ENCODE measurements at places on chromosomes 7 and 10.

DNA sequence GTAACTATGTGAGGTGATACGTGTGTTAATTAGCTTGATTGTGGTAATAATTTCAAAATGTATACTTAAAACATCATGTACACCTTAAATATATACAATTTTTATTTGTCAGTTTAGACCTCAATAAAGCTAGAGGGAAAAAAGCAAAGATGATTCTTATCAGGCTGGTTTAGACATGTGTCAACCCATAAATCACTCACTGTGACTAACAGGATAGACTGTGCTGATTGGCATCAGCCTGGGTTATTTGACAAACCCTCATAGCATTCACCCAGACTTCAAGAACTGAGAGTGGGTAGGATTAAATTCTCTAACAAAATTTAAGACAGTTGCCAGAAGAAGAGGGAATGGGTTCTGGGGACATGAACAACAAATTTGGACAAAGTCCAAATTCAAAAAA is 73.8 kb upstream of the TMEM140 start:
- DNase-seq: no peak

GRCh38 chr10:47359626-47360418 is 11.7 kb downstream of the RBP3 start:
- DNase-seq: no peak

DNA sequence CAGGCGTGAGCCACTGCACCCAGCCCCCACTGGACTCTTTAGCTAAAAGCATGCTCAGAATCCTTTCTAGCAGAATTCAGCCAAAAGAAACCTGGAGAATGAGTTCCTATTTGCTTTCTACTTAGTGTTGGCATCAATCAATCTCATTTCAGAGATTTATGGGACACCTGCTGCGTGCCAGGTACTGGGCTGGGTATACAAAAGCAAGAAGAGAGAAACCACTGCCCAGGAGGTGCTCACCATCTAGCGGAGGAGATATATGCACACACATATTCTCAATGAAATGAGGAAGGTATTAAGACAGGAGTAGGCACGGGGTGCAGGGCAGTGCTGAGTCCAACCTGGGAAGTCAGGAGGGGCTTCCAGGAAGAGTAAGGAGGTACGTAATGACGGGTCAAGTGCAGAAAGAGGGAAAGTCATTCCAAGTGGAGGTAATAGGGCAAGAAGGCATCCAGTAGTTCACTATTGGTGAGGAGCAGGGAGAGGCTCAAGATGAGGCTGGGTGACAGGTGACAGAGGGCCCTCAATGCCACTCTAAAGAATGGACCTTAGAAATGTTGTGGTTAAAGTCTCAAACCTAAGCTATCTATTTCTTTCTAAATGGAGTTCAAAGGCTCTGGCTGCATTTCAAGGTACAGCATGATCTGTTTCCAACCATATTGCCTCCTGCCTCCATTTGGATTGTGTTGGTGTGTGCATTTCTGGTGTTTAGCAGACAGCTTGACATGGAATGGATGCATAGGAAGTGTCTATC is 22.1 kb downstream of the ABLIM1 start:
- DNase-seq: no peak

DNA sequence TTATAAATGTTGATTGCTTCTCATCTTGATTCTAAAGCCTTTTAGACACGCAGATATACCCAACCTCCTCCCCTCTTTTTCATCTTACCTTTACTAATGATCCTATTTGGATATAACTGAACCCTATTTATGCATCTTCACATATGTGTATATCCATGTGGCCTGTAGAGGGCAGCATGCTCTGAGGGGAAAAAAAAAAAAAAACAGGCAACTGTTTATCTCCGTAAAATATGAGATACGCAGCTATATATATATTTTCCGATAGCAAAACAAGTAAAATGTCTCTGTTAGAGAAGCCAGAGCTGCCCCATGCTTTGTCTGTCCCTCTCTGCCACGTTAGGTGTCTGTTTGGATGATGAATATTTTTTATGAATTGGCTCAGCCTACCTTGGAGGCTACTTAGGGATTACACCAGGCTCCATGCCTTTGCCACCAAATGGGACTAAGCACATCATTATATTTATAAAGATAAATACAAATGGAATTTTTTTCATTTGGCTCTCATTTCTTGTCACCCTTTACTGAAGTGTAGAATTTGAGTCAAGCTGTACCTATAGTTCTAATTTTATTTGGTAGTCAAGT is 174.8 kb upstream of the FZD1 start:
- DNase-seq: no peak

- no peak for DNase-seq
These were observed 169.3 kb upstream of the TCERG1L start for GRCh38 chr10:131480861-131481260.

DNA sequence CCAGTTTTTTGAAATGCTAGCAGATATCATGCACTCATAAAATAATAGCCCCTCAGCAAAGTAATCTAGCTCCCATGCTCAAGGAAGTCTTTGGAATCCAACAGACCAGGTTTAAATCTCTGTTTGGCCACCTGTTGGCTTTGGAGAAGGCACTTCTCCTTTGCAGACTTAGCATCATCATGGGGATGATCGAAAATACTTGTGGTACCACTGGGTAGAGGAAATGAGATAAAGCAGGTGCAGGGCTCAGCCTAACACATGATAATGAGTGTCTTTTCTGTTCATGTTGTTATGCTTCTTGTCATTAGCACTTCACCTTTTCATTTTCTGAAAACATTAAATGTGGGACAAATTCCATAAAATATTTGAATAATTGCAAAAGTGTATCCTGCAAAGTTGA is 67.4 kb downstream of the LRRC18 start:
- DNase-seq: no peak

DNA sequence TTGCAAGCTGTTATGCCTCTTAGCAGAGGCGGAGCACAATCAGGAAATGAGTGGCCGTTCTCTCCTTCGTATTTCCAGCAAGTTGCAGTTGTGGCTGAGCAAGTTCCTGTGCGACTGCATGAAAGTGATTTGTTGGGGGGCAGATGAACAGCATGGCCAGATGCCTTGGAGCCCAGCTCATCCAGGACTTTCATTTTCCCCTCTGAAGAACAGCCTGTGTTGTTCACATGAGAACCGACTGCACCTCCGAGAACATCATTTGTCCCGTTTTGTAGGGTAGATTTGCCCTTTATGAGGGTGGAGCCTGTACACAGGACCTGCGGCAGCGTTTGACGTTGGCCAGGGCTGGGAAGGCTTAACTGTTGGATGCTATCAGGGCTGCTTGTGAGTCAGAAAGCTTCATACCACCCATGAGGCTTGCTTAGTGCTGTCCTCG is 4.4 kb downstream of the BAG3 start:
- DNase-seq: peak; percentile 6

DNA sequence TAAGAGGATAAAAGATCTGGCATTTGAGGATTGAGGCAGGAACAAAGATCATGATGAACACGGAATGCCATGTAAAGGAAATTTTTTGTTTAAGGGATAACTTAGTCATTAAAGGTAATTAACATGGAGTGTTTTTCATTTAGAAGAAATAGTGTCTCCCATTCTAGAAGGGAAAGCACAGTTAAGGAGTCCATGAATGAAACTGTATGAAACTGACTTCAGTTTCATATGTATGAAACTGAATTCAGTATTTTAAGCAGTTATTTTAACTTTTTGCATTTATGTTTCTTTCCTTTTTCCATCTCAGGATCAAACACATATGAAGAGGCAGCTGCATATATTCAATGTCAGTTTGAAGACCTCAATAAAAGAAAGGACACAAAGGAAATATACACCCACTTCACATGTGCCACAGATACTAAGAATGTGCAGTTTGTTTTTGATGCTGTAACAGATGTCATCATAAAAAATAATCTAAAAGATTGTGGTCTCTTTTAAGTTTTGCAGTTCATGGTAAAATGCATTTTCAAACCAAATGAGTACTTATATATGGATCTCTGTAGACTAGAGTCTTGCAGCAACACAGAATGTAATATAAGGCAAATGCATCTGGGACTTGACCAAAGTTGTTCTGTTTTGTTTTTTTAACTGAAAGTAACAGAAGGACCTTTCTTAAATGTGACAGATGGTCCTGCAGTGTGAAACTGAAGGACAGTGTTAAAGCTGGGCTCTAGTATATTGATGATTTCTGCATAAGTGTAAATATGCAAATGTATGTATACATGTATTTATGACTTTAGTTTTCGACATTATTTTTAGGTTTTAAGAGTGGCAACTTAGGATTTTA is 82.6 kb downstream of the GNAI1 start:
- DNase-seq: no peak
